Hematopoietic multipotent progenitor cell (in vitro differentiated cells): ENCODE measurements at places on chromosomes 2 and 18.

- no peak for DNase-seq
These were observed 154.5 kb downstream of the MGAT5 start for GRCh38 chr2:134408386-134408785.

DNA sequence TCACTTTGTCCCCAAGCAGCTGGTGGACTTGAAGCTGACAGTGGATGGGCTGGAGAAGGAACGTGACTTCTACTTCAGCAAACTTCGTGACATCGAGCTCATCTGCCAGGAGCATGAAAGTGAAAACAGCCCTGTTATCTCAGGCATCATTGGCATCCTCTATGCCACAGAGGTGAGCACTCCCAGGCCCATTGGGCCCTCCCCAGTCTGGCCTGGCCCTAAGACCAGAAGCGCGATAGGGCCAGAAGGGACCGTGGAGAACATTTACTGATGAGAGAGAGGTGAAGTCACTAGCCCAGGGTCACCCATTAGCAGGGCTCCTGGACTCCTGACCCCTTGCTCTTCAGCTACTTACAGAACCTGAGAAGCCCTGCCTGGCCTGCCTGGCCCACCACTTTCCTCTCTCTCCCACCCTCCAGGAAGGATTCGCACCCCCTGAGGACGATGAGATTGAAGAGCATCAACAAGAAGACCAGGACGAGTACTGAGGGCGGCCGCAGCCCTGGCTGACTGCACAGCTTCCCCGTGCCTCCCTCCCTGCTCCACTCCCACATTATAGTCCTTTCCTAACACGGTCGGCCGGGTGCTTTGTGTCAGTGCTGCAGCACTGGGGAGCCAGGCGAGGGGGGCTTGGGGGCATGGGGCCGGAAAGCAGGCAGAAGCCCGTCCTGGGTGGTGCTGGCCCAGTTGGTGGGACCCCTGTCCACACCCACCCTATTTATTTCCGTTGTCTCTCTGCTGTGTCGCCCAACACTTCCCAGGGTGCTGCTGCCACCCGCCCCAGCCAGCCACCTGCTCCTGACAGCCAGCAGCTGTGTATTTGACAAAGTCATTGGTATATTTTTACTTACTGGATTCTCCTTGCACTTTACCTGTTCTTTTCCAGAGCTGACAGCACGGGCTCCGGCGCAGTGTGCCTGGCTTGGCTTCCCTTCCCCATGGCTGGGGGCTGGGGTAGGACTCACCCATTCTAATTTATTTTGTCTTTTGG lies 6.6 kb upstream of the TMEM214 start:
- DNase-seq, result no peak

DNA sequence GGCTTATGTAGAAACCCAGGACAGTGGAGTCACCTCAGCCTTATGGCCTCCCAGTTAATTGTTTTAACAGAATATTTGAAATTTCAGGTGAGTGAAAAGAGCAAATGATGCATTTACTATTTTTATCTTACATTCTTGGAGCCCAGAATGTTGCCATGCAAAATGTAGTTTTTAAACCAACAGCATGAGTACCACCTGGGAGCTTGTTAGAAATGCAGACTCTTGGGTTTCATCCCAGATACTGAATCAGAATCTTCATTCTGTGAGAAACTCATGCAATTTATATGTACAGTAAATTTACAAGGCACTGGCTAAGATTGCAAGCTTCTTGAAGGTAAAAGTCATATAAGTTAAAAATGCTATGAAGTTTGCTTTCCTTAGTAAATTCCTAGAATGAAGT lies 654.5 kb upstream of the CDH2 start:
- DNase-seq, result no peak

- DNase-seq, result no peak
These were observed 320.4 kb downstream of the CBLN2 start for GRCh38 chr18:72223733-72224132.

DNA sequence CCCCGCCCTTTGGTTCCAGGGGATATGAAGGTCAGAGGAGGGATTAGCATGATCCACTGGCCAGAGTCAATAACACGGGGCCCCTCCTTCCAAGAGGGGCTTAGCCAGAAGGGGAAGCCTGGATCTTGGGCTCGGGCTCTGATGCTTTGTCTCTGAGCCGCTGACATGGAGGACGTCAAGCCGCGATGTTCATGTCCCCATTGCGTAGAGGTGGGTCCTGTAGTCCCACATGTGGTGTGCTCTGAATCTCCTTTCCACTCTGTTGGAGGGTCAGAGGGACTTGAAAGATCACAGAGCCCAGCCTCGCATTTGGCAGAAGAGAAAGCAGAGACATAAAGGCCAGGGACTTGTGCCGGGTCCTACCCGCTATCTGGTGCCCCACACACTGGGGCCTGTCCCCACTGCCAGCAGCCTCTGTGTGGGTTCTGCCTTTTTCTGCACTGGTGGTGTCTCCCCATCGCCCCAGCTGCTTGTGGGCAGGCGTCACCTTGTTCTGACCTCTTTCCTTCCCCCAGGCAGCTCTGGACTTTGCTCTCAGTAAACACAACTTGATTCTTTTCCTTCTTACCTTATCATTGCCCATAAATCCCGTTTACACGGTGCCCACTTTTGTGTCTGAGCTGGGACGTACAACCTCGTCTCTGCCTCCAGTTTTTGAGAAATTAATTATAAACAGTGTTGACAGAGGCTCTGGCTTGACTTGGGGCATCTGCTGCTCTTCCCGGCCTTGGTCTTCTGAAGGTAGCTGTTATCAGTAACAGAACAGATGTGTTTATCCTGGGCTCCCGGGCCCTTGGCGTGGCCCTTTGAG lies 48.8 kb downstream of the SH3BP4 start:
- no peak for DNase-seq

- no peak for DNase-seq
These were observed 56.7 kb downstream of the GALNT14 start for GRCh38 chr2:31081492-31081891.

GRCh38 chr2:127523269-127523939 lies 2.9 kb downstream of the IWS1 start:
- no peak for DNase-seq
